ENCODE measurements at places on chromosomes 2 and 18.

DNA sequence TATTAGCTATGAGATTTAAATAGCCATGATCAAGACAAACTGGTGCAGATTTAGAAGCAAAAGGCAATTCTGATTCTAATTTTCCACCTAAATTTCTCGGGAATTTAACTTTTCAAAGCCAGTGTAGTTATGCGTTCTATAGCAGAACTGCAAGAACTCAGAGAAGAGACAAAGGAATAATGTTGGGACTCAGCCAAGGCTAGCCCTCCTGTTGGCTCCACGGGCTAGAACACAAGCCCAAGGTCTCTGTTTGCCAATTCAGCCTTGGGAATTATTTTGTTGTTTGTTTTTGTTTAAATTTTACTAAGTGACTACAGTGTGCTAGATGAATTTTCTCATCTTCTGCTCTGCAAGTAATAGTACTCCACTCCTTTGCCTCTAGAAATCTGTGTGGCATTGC, 121.2 kb downstream of the CACNB4 start:
- no peak for DNase-seq

GRCh38 chr18:565562-566061, 14.6 kb upstream of the CETN1 start:
- no peak for DNase-seq

- no peak for DNase-seq
These were observed 135.6 kb upstream of the CCDC195 start for GRCh38 chr2:224851811-224852210.

- no peak for DNase-seq
These were observed 109.2 kb downstream of the THADA start for GRCh38 chr2:43486603-43487002.

DNA sequence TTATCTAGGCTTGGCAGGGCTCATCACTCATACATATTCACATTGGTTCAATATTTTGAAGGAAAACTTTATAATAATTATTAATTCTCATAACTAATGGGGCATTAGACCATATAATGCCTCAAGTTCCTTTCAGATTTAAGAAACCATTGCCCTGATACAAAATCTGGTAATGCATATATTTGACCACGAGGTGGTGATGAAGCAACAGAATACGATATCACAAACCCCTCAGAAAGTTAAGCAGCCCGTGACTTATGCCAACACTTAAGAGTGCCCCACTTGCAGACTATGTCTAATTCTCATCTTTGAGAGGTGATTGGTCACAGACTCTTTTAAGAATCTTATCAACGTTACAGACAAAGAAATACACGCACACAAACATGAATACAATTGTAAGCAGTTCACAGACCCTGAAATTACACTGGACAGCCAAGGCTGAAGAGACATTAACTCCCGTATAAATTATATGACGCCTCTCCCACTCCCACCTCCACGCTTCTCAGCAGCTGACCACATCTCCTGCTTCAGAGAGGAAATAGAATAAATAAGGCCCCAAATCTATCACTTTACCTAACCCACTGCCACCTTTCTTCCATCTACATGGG, 20.7 kb upstream of the DNAH6 start:
- DNase-seq, result no peak

DNA sequence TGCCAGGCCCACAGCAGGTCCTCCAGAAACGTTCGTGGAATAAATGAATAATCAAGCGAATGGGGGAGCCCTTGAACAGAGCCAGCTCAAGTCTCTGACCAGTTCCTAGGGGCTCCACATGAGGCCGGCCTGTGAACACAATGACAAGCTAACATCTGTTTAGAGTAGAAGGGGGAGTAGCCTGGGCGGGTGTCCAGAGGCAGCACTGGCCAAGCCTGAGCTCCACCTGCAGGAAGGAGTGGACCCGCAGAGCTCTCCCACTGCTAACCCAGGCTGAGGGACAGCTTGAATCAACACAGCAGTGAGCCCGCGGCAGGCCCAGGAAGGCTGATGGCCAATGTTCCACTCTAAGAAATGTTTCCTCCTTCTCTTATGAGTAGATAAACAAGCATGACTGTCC, 234.8 kb upstream of the RAB6C start:
- DNase-seq, result no peak

- no peak for DNase-seq
These were observed 139.9 kb downstream of the THADA start for GRCh38 chr2:43455731-43456642.

GRCh38 chr2:63192889-63193774, 142.5 kb downstream of the OTX1 start:
- DNase-seq, result no peak

DNA sequence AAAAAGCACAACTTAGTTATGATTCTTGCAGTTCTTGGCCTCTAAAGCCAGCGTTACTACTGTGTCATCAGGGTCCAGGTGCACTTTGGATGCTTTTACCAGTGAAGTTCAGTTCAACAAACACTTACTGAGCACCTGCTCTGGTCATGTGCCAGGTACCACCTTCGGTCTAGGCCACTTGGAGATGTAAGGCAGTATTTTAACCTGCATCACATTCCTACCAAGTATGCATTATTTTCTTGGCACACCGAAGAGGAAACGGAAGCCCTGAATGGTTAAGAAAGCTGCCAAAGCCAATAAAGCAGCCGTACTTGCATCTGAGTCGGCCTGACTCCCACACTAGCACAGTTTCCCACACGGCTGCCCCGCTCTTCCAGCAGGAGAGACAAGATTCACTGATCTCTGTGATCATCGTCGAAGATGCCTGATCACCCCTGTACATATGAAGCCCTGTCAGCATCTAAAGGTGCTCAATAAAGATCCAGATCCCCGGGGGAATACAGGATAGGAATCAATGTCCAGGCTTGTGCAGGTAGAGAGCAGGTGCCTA, 427.1 kb downstream of the EIPR1 start:
- no peak for DNase-seq

DNA sequence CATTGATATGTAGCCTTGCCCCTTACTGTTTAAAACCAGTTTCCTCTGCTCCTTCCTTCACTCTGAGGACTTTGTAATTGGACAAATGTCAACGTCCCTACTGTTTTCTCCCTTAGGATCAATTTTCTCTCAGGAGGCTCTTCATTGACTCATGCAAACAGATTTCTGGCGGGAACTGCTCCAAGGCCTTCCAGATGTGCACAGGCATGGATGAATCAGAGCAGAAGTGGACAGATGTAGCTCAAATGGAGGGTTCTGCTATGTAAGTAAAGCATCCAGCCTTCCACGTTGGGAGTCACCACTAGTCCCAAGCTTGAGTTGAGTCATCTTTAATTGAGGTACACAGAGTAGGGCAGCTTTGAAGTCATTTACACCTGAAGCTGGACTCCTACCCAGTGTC, 34.1 kb upstream of the ZDBF2 start:
- no peak for DNase-seq

GRCh38 chr2:226429476-226429875, 370.1 kb downstream of the IRS1 start:
- no peak for DNase-seq
